ENCODE measurements at places on chromosomes 6 and 20. TPM values are rescaled to one million over a fixed set of nuclear protein-coding genes. Genes with fewer than 3 reads are reported as not detected.

DNA sequence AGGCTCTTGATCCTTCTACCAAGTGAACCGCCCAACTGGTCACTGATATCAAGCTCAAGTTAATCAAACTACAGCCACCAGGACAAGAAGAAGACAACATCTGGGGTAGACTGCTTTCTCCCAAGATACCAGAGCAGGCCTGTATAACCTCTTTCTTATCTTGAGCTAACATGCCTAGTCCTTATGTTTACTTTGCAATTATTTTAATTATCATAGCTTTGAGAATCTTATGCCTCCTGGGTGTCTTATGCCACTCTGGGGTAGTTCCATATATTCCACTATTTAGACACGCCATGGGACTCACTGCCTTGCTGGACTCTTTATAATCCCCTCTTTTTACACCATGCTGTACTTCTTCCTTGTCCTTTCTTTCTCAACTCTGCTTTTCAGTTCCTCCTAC is 41.5 kb upstream of the ECI2 start:
- peaks cover 2% of the 10 kb centered on the region for H3K27me3 ChIP-seq
- no peak overlapping the region for H3K27ac ChIP-seq
- H3K4me1 ChIP-seq: no peaks in the 10 kb centered on the region
- no peak for DNase-seq
- no peak overlapping the region for H3K4me3 ChIP-seq
- H3K36me3 ChIP-seq: no peaks in the 10 kb centered on the region

DNA sequence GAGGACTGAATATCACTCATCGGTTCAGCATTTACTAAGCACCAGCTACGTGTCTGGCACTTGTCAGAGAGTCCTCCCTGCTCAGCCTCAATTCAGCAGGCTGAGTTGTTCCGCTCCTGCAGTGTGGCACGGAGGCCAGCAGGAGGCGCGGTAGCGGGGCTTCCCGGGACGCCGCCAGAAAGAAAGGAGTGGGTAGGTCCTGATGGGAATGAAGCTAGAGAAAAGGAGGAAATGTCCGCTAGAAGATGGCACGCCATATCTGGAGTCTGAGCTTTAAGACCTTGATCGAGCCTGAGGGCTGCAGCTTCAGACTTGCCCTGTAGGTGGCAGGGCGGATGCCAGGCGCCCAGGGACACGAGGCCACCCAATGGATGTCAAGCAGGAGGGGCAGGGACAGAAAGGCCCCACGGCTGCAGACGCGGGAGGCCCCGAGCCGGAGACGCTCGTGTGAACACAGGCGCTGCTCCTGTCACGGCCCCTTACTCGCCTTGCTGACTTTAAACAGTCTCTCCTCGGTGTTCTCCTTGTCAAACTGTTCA is 18.7 kb downstream of the SERPINB6 start:
- no peaks in the 10 kb centered on the region for H3K27me3 ChIP-seq
- no peak overlapping the region for H3K27ac ChIP-seq
- no peak overlapping the region for H3K4me3 ChIP-seq

DNA sequence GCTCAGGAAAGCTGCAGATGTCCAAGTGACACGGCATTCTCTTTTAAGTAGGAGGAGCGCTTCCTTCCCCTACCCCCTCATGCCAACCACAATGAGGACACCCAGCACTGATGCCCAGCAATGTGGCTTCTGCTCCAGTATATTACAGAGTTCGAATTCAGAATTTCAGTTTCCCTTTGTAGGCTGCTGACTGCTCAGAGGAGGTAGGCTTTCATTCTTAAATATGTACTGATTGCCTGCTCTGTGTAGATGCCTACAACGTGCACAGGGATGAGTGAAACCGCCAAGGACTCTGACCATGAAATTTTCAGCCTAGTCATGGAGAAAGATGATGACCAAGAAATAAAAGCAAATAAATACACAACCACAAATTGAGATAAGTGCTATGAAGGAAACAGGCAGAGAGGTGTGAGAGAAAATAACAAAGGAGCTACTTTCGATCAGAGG is 50.9 kb upstream of the TNFAIP3 start:
- no peaks in the 10 kb centered on the region for H3K27me3 ChIP-seq
- no peaks in the 10 kb centered on the region for H3K36me3 ChIP-seq
- H3K4me3 ChIP-seq: peak overlapping the region; percentile 17
- H3K27ac ChIP-seq: peak overlapping the region; percentile 74
- peaks cover 72% of the 10 kb centered on the region for H3K4me1 ChIP-seq

- H3K27ac ChIP-seq: no peak overlapping the region
- no peak for DNase-seq
- H3K27me3 ChIP-seq: no peaks in the 10 kb centered on the region
- H3K36me3 ChIP-seq: no peaks in the 10 kb centered on the region
These were observed 284.5 kb downstream of the TRDN start for GRCh38 chr6:123352279-123352678.

FAM209B gene
- total RNA-seq: 0.93 TPM

SLC26A8 gene
- not detected for total RNA-seq

ABHD12 gene
- 22.3 TPM for total RNA-seq

DNA sequence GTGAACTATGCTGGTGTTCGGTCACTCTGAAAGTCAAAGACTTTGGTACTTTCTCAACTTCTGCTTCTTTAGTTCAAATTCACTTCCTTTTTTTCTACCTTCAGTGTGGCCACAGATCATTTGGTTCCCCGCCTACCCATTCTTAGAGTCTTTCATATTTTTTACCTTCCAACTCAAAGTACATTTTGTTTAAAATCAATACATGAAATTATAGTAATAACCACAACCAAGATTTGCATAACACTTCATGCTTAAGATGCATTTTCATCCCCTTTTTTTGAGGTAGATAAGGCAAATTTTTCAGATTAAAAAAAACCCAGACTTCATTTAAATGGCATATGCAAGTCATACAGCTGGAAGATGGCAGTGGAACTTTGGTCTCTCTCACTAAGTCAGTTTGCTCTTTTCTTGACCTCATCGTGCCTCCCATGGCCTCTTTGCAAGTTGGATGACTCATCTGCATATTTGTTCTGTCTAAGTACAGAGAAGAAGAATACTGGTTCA is 11.9 kb upstream of the CNR1 start:
- H3K27ac ChIP-seq: no peak overlapping the region
- H3K4me1 ChIP-seq: no peaks in the 10 kb centered on the region
- H3K27me3 ChIP-seq: peaks cover 20% of the 10 kb centered on the region
- no peak for DNase-seq

DNA sequence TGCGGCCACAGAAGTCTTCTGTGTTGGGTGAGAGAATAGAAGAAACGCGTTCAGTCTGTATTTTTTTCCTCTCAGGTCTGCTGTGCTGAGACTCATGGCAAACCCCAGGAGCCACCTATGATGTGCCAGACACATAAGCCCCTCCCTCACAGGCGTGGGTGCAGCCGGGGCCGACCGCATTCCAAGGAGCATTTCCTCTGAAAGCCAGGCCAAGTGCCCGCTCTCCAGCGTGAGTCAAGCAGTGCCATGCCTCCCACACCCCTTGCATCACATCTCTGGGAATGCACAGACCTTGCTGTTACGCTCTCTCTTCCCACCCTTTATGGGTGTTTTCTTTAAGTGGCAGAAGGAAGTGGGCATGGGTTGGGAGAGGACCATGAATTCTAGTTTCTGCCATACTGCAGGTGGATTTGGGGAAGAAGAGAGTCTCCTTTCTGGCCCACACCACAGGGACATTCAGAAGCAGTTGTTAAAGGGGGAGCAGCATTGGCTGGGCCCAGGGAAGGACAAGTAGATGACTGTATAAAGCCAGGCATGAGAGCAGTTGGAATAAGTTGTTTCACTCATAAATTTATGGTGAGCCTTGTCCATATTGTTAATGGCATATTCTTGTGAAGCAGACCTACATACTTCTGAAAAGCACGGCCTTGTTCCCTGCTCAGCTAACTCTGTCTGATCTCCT is 37.1 kb upstream of the TFAP2A start:
- no peak overlapping the region for H3K4me3 ChIP-seq
- no peak for DNase-seq
- peaks cover 8% of the 10 kb centered on the region for H3K27me3 ChIP-seq
- no peaks in the 10 kb centered on the region for H3K36me3 ChIP-seq
- no peak overlapping the region for H3K27ac ChIP-seq
- no peaks in the 10 kb centered on the region for H3K4me1 ChIP-seq

GSTA3 gene
- not detected for total RNA-seq
